ENCODE measurements at places on chromosomes 12 and 14. TPM values are rescaled to one million over a fixed set of nuclear protein-coding genes. Genes with fewer than 3 reads are reported as not detected.

DNA sequence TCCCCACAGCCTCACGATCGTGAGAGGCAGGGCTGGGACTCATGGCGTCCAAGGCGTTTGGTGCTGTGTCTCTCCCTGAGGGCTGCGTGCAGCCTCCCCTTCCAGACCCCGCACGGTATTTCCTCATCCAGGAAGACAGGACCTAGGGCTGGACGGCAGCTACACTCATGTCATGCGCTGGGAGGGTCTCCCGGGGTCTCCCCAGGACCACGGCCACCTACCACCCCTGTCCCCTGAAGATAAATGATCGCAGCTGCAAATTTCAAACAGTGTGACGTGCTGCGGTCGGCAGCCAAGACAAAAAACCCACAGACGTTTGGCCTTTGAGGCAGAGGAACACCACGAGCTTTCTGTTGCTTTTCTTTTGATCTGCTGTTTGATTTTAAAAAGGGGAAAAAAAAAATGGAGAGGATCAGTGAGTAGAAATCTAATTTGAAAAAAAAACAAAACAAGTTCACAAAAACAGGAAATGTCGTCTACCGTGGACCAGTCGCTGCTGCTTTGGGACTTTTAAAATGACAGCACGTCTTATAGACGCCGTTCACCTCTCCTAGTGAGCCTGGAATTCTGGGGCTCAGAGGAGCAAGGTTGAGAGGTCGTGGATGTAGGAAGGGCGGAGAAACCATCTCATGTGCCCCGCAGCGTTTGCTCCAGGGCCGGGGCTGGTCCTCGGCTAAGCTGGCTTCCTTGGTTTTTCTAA, 237.6 kb downstream of the SLC41A2 start:
- no peaks in the 10 kb centered on the region for H3K4me1 ChIP-seq
- no peaks in the 10 kb centered on the region for H3K36me3 ChIP-seq
- H3K4me3 ChIP-seq, result peak overlapping the region; percentile 64
- peak overlapping the region; percentile 23 for H3K27ac ChIP-seq
- no peak for DNase-seq

Gene KDM5A
- total RNA-seq, result 52.8 TPM

- H3K36me3 ChIP-seq, result no peaks in the 10 kb centered on the region
- no peak overlapping the region for H3K4me3 ChIP-seq
- DNase-seq, result no peak
- no peaks in the 10 kb centered on the region for H3K4me1 ChIP-seq
- H3K27me3 ChIP-seq, result no peaks in the 10 kb centered on the region
Measured at GRCh38 chr12:16766736-16767135, 160.8 kb upstream of the LMO3 start.

DNA sequence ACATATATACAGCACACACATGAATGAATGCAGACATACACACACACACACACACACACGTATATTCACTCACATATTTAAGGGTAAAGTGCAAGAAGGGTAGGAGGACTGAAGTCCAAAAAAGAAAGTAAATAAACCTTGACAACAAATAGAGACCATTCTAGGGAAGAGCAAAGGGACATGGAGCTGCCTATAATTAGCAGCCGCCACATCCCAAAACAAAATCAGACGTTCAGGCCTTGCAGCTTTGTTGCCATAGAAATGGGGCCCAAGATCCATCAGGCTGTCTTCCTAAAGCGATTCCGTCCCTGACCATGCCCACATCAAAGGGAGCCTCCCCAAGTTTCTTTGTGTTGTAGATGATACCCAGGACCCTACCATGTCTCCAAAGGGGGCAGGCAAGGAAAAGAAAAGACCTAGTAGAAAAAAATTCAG, 703.5 kb upstream of the TBX3 start:
- H3K36me3 ChIP-seq, result no peaks in the 10 kb centered on the region
- H3K27ac ChIP-seq, result no peak overlapping the region
- no peak for DNase-seq
- H3K27me3 ChIP-seq, result no peaks in the 10 kb centered on the region
- H3K4me3 ChIP-seq, result no peak overlapping the region

Gene ASIC1
- total RNA-seq, result not detected

GRCh38 chr14:97213720-97214119, 416.5 kb downstream of the VRK1 start:
- no peaks in the 10 kb centered on the region for H3K27me3 ChIP-seq
- DNase-seq, result no peak
- no peak overlapping the region for H3K4me3 ChIP-seq
- no peaks in the 10 kb centered on the region for H3K36me3 ChIP-seq
- no peak overlapping the region for H3K27ac ChIP-seq
